ENCODE measurements at places on chromosomes 16 and 17. TPM values are rescaled to one million over a fixed set of nuclear protein-coding genes. Genes with fewer than 3 reads are reported as not detected.

Gene CCL17
- polyA plus RNA-seq = not detected

Gene PAFAH1B1
- 115 TPM for polyA plus RNA-seq

Gene ADAP2
- polyA plus RNA-seq = 3.4 TPM

Gene SLC9A5
- polyA plus RNA-seq = 1.1 TPM

Gene CCL7
- polyA plus RNA-seq = not detected

Gene NME2
- polyA plus RNA-seq = 51.9 TPM

Gene NLGN2
- 6.6 TPM for polyA plus RNA-seq

Gene KRT24
- 0.85 TPM for polyA plus RNA-seq

Gene ADGRG3
- polyA plus RNA-seq = not detected

Gene SSTR5
- polyA plus RNA-seq = not detected

Gene GPRC5C
- 2.0 TPM for polyA plus RNA-seq
